Prostate gland (tissue), 2 donors: ENCODE measurements at places on chromosomes 3 and 15.

DNA sequence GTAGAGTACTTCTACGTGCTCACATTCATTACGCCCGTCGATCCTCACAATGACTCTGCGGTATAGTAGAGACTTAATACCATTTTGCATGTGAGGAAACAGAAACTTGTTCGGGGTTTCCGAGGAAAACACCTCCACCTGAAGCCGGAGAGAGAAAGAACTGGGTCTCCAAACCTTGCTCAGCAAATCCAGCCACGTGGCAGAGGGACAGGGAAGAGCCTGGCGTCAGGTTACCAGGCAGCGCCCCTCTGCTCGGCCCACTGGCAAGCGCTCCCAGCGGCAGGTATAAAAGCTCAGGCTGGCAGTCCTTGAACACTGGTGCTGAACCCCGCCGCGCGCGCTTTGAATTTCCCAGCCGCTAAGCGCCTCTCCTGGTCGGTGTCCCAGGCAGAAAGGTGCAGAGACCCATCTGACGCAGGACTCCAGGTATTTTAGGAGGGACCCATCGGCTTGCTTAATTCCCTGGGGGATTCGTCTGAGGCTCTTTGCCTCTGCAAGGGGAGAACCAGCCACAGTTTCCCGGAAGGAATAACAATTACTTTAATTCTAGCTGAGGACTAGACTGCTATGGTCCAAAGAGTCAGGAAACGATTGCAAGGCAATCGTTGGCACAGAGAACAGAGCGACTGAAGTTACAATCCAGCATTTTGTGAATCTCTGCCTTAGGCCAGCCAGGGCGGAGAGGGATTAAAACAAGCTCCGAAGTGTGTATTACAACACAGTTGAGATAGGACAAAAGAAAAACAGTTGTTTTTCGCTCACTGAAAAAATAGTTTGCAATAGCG lies at the start of gene C2CD4A:
C2CD4A (plus strand) TSS at position 315 of the 785 bp plus-strand sequence. CDS start 637 bp downstream, outside the sequence.
- H3K27ac ChIP-seq = no peak within 1 kb of the TSS
- H3K27me3 ChIP-seq = no peaks in the 10 kb centered on the region

DNA sequence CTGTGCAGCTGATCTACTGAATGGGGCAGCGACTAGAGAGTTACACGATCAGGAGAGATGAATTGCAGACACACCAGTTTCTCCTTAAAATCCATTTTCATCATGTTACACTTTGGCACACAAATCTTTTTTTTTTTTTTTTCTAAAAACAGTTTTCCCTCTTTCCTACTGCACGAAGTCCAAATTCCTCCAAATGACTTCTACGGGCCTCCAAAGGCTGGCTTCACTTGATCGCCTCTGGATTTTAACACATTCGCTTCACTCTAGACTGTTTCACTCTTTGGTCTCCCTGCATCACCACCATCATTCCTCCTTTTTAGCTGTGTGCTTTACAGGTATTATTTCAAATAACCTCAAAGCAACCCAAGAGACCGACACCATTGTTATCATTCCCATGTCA lies 268.6 kb downstream of the RORA start:
- H3K27me3 ChIP-seq = no peaks in the 10 kb centered on the region
- no peak for DNase-seq
- no peak overlapping the region for H3K4me3 ChIP-seq
- no peak overlapping the region for H3K27ac ChIP-seq

DNA sequence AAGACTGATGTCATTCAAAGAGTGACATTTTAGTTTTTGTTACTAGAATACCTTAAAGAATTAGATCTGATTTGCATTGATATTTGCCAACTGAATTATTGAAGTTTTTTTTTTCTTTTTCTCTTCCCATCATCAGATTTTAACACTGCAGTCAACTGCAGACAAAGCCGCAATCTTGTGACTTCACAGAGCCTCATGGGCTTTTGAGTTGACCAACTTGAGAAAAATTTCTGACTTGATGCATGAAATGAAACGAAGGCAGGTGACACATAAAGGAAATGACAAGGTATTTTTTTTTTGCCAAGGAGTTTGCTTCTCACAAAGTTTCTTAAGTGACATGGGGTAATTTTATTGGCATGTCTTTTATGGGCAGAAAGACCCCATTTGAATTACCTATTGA lies 383.7 kb downstream of the GAP43 start:
- DNase-seq = no peak
- H3K36me3 ChIP-seq = no peaks in the 10 kb centered on the region
- H3K4me1 ChIP-seq = no peaks in the 10 kb centered on the region
- no peak overlapping the region for H3K27ac ChIP-seq
- H3K4me3 ChIP-seq = no peak overlapping the region

- no peaks in the 10 kb centered on the region for H3K27me3 ChIP-seq
- H3K27ac ChIP-seq = no peak overlapping the region
- H3K36me3 ChIP-seq = no peaks in the 10 kb centered on the region
Measured at GRCh38 chr3:12148183-12148940, 10.3 kb downstream of the TIMP4 start.

GRCh38 chr3:174857301-174857700 lies 1.8 kb upstream of the NAALADL2 start:
- no peaks in the 10 kb centered on the region for H3K4me1 ChIP-seq
- no peaks in the 10 kb centered on the region for H3K27me3 ChIP-seq
- no peak for DNase-seq
- no peaks in the 10 kb centered on the region for H3K36me3 ChIP-seq
- no peak overlapping the region for H3K27ac ChIP-seq
- H3K4me3 ChIP-seq = no peak overlapping the region

DNA sequence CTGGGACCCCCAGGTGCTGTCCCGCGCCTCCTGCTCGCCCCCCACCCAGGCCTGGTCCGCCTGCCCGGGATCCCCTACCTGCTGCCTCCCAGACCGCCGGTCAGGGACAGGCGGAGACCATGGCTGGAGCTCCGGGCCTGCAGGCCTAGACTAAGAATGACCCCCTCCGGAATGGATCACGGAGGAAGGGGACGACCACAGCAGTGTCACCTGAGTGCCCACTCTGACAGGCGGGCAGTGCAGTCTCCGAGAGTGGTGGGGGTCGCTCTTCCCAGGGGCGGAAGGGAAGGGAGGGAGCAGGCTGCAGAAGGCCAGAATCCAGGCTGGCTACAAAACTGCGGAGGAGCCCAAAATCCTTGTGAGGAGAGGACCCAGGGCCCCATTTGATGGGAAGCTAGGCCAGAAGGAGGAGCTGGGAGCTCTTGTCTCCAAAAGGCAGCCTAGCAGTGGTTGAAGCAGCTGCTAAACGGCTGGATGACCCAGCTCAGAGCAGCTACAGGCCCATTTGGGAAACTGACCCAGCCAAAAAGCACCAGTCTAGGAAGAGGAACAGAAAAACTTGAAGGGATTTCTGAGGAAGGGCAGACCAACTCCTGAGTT lies 908 bp upstream of the RAB43 start:
- H3K27me3 ChIP-seq = no peaks in the 10 kb centered on the region
- H3K4me1 ChIP-seq = peaks cover 4% of the 10 kb centered on the region
- no peaks in the 10 kb centered on the region for H3K36me3 ChIP-seq
- H3K27ac ChIP-seq = peak overlapping the region; percentile 92
- no peak for DNase-seq

DNA sequence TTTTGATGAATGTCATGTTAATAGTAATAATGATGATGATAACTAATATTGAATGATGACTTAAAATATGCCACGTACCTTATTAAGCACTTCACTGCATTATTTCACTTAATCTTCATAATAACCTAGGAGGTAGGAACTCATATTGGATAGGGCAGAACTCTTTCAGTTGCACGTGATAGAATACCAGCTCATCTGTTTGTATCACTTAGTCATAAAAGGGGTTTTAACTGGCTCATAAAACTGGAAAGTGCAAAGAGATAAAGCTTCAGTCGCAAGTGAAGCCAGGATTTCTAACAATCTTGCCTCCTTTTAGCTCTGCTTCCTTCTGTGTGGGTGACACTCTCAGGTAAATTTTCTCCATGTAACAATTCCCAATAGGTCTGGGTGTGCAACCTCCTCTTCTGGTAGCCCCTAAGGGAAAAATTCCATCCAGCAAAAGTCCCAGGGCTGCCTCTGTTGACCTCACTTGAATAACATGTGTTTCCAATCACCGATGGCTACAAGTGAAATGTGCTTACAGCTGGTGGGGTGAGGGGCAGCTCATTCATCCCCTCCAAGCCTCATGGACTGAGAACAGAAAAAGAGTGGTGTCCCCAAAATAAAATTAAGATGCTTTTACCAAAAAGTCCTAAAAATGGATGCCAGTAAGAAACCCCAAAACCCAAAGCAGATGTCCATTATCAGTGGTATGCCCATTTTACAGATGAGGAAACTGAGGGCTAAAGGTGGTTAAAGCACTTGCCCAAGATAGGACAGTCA lies 9.3 kb downstream of the GXYLT2 start:
- no peaks in the 10 kb centered on the region for H3K36me3 ChIP-seq
- H3K27ac ChIP-seq = no peak overlapping the region
- no peak overlapping the region for H3K4me3 ChIP-seq
- no peaks in the 10 kb centered on the region for H3K27me3 ChIP-seq

DNA sequence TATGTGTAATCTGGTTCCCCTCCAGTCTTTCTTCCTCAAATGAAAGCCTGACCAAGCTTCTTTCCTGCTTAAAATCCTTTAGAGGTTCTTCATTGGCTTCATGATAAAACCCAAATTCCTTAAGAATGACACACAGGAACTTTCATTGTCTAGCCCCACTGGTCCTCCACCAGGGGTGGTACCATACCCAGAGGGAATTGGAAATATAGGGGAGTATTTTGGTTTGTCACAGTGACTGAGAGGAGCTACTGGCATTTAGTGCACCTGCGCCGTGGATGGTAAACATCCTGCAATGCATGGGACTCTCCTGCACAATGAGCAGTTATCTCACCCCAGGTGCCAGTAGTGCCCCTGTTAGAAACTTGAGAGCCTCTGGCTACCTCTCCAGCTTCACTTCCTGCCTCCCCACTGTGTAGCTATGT lies 10.8 kb downstream of the ZWILCH start:
- H3K4me1 ChIP-seq = no peaks in the 10 kb centered on the region
- no peak overlapping the region for H3K4me3 ChIP-seq
- no peaks in the 10 kb centered on the region for H3K27me3 ChIP-seq

- H3K27me3 ChIP-seq = no peaks in the 10 kb centered on the region
- H3K36me3 ChIP-seq = no peaks in the 10 kb centered on the region
Measured at GRCh38 chr3:56413911-56414310, 54.4 kb downstream of the ERC2 start.

GRCh38 chr3:183400352-183400751 lies 28.1 kb downstream of the MCF2L2 start:
- no peak overlapping the region for H3K4me3 ChIP-seq
- no peak for DNase-seq
- no peaks in the 10 kb centered on the region for H3K27me3 ChIP-seq
- no peaks in the 10 kb centered on the region for H3K36me3 ChIP-seq
- H3K4me1 ChIP-seq = no peaks in the 10 kb centered on the region
- no peak overlapping the region for H3K27ac ChIP-seq

DNA sequence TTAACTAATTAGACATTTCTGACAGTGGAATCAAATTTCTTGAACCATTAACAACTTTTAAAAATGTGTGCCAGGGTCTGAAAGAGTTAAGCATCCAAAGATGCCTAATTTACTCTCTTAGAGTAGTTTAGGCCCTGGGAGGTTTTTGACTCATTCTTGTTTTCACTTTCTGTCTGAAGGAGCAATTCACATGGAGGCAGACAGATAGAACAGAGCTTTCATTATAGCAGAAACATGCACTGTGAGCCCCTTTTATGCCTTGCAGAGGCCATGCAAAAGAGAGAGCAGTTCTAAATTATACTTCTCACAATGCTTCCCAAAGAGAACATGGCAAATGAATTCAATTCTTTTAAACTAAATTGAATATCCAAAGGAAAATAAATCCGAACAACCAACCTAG lies 554.8 kb downstream of the MFSD1 start:
- no peak overlapping the region for H3K4me3 ChIP-seq
- H3K36me3 ChIP-seq = no peaks in the 10 kb centered on the region
- no peaks in the 10 kb centered on the region for H3K27me3 ChIP-seq
- no peaks in the 10 kb centered on the region for H3K4me1 ChIP-seq

DNA sequence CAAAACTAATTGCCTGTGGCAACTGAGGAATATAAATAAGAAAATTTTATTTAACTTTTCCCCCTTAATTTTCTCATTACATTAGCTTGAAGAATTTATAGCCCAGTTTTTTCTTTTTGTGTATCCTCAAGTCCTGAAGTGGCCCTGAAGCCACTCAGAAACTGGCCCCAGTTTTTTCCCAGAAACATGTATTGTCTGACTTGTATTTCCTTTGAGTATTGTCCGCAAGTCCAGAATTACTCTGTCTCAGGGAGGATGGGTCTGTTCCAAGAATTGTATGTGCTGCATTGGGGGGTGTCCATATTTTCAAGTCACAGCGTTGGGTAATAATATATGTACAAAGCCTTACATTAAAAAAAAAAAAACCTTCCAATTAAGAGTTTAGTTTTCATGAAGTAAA lies 149.7 kb upstream of the IL12A start:
- no peaks in the 10 kb centered on the region for H3K4me1 ChIP-seq
- no peak overlapping the region for H3K4me3 ChIP-seq
- no peak for DNase-seq
- H3K36me3 ChIP-seq = no peaks in the 10 kb centered on the region
- no peak overlapping the region for H3K27ac ChIP-seq
- H3K27me3 ChIP-seq = no peaks in the 10 kb centered on the region

DNA sequence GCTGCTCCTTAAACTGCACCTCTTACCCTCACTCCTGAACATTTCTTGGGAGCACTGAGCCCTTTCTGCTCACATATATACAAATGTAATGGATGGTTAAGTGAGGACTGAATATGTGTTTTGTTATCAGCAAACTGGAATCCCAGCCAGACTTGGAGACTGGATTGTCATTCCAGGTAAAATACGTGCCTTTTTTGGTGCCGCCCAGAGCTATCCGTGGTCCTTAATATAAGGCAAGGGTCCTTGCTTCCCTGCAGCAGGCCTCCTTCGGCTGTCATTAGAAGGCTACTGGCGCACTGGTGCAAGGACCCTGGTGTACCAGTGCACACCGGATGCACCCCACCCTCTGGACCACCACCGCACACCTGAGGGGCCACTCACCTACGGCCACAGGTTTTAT lies 1.1 kb upstream of the GABRB3 start:
- H3K4me3 ChIP-seq = peak overlapping the region; percentile 52
- no peak for DNase-seq
- H3K27me3 ChIP-seq = no peaks in the 10 kb centered on the region
- no peaks in the 10 kb centered on the region for H3K36me3 ChIP-seq
- no peaks in the 10 kb centered on the region for H3K4me1 ChIP-seq
- H3K27ac ChIP-seq = no peak overlapping the region
